ENCODE measurements at places on chromosomes 2 and 18. TPM values are rescaled to one million over a fixed set of nuclear protein-coding genes. Genes with fewer than 3 reads are reported as not detected.

Gene RGPD3
- 0.20 TPM for polyA plus RNA-seq

Gene DLGAP1
- 0.11 TPM for polyA plus RNA-seq

Gene RNF25
- 20.0 TPM for polyA plus RNA-seq

Gene ZNF397
- 7.0 TPM for polyA plus RNA-seq

Gene C2orf80
- not detected for polyA plus RNA-seq

Gene DNAJC27
- 5.1 TPM for polyA plus RNA-seq

Gene FOXD4L1
- not detected for polyA plus RNA-seq

Gene RPRM
- not detected for polyA plus RNA-seq

Gene HOXD13
- polyA plus RNA-seq = not detected

Gene LDLRAD4
- polyA plus RNA-seq = 47.3 TPM

Gene GALR1
- polyA plus RNA-seq = not detected

Gene NTSR2
- polyA plus RNA-seq = not detected

Gene SATB2
- 0.05 TPM for polyA plus RNA-seq

Gene MARCO
- polyA plus RNA-seq = not detected

Gene EGR4
- polyA plus RNA-seq = not detected

Gene CFAP65
- polyA plus RNA-seq = not detected

Gene FHL2
- polyA plus RNA-seq = 2.0 TPM

Gene ADCYAP1
- polyA plus RNA-seq = not detected

Gene DSG1
- not detected for polyA plus RNA-seq

Gene CNRIP1
- polyA plus RNA-seq = not detected

Gene AGFG1
- 14.9 TPM for polyA plus RNA-seq

Gene PXDN
- polyA plus RNA-seq = not detected

Gene PCGF1
- 23.9 TPM for polyA plus RNA-seq

Gene TMBIM1
- polyA plus RNA-seq = 161 TPM

Gene IL1RL2
- polyA plus RNA-seq = not detected

Gene TIMM21
- polyA plus RNA-seq = 20.0 TPM

Gene CTLA4
- 54.4 TPM for polyA plus RNA-seq

Gene IL1R2
- polyA plus RNA-seq = 6.0 TPM

Gene DUSP2
- polyA plus RNA-seq = 95.4 TPM

Gene SERPINB12
- polyA plus RNA-seq = not detected

Gene RMDN2
- 1.7 TPM for polyA plus RNA-seq

Gene IL18R1
- polyA plus RNA-seq = 12.5 TPM
